Anterior cingulate cortex (tissue), 58 donors: ENCODE measurements at places on chromosomes 3 and 15.

DNA sequence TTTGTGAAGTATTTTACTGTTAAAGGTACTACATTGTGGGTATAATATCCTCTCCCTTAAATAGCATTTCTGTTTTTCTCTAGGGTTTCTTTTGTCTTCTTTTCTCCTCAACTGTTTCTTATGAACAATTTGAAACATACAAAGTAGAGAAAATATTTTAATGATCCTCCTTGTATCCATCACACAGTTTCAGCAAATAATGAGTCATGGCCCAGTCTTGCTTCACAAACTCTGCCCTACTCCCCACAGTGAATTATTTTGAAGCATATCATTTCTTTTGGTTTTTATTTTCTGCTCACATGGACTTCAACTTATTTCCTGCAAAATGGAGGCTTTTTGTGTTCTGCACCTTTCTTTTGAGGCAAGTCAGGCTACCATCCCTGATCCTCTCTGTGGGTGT, 6.1 kb upstream of the SCAANT1 start:
- no peak for DNase-seq

- DNase-seq = no peak
These were observed 106.6 kb downstream of the MAP4 start for GRCh38 chr3:47909607-47910006.

DNA sequence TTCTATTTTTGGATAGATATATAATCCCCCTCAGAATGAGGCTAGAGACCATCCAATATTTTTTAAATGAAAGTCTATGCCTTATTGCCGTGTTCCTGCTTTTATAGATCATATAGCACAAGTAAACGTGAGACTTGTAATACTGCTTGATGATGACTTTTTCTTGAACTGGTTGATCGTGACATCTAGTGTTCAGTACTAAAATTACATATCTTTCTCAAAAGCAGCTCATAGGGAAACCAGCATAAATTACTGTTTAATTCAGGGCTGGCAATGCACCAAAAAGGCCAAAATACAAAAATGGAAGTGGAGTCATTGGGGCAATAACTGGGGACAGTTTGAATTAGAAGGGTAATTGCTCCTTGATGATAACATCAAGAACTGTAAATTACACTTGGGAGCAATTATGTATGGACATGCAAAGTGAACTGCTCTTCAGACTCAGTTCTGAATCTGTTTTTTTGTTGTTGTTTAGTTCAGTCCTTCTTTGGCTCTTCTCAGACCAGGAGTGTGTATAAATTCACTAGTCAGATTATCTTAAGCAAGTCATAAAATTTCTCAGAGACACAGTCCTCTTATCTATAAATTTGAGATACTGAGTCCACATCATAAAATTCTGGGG, 325.3 kb downstream of the THSD4 start:
- DNase-seq = no peak

DNA sequence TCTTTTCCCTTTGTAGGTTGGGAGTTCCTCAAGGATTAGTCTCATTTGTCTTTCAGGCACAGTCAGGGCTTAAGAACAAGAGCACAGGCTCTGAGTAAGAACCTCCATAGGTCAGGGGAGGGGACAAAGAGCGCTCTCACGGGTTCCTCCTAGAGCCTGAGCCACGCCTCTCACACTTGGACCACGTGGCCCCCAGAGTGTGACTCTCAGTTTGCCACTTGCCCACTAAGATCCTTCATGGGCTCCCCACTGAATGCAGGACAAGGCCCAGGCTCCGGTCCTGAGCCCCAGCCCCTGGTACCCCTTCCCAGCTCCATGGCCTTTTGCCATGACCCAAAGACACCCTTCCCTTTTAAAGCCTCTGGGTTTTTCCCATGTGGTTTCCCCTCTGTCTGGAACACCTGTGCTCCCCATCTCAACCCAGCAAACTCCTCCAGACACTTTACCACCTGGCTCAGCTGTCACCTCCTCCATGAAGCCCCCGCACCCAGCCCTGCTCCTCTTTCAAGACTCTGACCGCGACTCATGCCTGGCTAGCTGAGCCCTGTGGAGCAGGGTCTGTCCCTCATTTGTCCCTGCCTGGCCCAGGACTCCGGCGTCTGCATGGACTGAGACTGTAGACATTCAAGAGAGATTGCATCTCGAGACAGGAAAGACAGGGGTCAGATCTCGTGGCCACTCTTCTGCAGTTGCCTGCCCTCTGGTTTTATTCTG, 32.7 kb downstream of the IQSEC1 start:
- no peak for DNase-seq

GRCh38 chr3:164458986-164459385, 619.3 kb downstream of the SI start:
- no peak for DNase-seq

DNA sequence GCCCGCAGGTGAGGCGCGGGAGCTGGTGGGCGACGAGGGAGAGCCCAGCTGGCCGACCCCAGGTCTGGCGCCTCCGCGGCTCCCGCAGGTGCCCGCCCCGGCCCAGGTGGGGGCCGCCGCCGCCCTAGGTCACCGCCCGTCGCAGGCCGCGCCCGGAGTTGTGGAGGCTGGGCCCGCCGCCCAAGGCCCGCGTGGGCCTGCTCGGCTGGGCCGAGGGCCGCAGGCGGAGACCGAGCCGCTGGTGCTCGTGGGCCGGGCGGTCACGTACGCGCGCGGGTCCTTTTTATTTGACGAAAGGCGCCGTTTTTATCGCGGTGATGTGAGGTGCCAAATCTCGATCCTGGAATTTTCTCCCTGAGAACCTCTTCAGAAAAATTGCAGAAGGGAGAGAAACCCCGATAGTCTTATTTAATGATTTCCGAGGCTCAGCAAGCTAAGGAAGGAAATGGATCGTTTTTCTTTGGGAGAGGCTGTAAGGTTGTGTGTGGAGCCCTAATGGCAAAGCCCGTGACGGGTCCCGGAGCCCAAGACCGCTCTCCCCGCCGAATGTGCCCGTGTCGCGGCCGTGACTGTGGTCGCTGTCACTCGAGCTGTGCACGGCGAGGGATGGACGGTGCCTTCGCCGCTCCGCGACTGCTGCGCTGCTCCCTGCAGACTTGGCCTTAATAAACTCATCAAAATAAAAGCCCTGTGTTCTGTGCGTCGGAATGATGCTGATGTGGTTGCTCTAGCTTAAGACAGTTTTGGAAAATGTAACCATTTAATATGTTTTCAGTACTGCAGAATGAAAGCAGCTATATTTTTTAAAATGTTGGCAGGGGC, 612 bp downstream of the APPL1 start:
- peak; percentile 48 for DNase-seq

- no peak for DNase-seq
These were observed 21.9 kb downstream of the ACAA1 start for GRCh38 chr3:38114875-38115644.

DNA sequence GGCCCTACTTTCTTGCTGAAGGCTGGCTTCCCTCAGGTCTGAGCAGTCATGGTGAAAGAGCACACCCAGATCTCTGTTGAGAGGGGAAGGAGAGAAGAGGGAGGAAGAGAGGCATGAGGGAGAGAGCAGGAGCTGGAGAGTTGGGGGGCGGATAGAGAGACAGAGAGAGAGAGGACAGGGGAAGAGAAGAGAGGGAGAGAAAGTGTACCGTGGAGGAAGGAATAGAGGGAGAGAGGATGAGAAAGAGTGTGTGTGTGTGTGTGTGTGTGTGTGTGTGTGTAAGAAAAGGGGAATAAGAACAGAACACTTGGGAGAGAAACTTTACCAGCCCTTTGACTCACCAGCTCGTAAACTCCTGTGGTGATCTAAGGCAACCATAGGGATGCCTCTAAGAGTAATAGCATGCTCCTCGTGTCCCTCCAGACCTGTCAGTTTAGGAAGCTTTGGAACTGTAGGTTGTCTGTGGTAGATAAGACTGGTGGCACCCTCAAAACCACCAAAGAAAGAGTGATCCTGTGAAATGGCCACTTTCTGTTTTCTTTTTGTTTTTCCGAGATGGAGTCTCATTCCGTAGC, 18.2 kb downstream of the ZNF592 start:
- DNase-seq = no peak

- peak; percentile 33 for DNase-seq
These were observed 959 bp downstream of the SFMBT1 start for GRCh38 chr3:53044711-53045517.

DNA sequence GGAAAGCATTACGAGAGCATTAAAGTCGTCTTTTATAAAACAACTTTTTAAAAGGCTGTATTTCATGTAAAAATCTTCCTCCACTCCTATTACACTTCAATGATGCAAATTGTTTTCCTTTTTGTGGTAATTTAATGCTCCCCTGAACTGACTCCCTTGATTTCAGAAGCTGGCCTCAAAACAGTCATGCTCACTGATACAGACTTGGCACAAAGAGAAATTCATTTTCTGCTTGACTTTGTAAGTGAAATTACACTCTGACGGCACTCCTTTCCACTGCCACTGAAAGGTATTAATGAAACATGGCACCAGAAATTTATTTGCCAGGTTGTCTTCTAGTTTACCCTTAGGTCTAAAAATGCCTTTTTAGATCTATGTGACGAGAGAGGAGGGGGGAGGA, 215.5 kb downstream of the LRRC3B start:
- DNase-seq = no peak

DNA sequence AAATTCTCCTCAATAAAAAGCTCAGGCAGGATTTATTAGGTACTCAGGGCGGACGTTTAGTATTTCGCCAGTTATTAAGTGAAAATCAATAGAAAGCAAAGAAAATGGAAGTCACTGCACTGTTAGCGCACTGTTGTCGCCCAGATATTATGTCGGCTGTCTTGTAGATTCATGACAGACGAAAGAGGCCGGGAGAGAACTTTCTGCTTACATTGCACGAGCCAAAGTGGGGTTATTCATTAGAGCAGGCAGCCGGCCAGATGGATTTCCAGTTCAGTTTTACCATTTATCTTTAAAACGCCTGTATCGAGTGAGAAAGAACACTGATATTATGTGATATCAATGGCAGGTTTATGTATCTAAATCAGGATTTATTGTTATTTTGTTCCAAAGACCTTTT, 866.0 kb upstream of the NR2F2 start:
- DNase-seq = no peak

DNA sequence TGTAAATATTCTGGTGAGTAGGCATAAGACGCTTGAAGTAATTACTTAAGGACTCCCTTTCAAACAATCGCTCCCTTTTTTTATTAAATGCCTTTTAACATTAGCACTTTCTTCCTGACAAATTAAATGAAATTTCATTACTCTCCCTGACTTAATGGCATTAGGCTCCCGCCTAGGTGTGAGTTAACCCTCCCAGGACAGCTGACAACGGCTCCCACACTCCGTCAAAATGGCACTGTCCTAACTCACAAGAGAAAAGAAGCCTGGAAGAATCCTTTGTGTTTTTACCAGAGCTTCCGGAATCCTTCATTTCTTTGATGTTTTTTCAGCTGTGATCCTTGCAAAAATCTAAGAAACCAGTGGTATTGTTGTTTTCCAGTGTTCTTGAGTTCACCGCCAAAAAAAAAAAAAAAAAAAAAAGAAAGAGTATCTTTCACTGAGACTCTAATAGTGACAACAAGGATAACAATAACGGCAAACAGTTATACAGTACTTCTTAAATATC, 861.0 kb upstream of the NR2F2 start:
- no peak for DNase-seq

DNA sequence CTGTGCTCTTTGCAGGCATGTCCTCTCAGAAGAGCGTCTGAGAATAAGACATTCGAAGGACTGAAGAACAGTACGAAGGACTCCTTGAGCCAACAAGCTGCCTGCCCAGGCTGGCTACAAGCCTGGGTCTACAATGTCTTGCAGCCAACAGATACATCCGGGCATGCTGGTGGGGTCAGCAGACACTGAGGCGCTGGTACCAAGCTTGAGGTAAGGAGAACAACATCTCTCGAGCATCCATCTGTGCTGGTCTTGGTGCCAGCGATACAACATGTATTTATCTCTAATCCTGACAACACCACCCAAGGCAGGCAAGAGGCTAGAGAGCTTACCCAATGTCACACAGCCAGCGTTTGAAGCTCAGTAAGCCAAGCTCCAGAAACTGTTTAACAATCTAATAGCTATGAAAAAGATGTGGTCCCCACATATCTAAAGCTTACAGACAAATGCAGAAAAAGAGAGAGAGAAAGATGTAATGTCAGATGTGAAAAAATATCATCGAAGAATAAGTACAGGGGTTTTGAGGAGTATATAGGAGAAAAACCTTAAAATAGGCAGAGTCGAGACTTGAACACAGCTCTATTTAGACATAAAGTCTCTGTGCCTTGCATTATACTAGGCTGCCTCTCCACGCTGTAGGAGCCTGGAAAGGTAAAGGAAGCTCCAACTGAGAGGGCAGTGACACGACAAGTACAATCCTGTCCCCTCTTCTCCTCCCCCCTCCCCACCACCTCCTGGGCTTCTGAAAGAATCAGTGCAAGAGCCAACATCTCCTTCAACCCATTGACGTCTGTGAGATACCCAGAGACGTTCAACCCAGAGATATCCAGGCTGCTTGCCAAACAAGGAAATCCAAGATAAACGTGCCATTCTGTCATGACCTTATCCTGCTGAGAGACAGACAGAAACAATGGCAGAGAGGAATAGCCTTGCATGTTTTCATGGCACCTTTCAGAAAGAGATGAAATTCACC, 39.4 kb downstream of the WWTR1 start:
- no peak for DNase-seq

DNA sequence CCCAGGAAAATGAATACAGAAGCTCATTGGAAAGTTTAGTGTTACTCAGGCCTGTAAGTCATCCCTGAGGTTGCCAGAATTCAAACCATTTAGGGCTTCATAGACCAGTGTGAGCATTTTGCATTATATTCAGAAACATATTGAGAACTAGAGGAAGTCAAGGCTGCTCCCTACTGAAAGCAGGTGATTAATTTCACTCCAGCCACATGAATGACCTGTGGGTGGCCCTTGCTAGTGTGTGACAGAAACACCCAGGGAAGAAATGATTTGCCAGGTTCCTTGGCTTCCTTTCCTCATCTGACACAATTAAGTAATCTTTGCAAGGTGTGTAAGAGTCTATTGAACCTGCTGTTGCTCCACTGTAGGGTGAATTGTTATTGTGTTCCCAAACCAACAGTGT, 61.8 kb downstream of the GAP43 start:
- DNase-seq = no peak

GRCh38 chr15:60254416-60254815, 143.4 kb downstream of the ANXA2 start:
- no peak for DNase-seq

- DNase-seq = no peak
These were observed 13.5 kb upstream of the SUCNR1 start for GRCh38 chr3:151859905-151860304.

GRCh38 chr3:107953722-107954121, 137.1 kb downstream of the CD47 start:
- DNase-seq = no peak

- no peak for DNase-seq
These were observed 6.3 kb downstream of the CCPG1 start for GRCh38 chr15:55401786-55402246.

- DNase-seq = no peak
These were observed 57.2 kb downstream of the SNX4 start for GRCh38 chr3:125462722-125463299.

DNA sequence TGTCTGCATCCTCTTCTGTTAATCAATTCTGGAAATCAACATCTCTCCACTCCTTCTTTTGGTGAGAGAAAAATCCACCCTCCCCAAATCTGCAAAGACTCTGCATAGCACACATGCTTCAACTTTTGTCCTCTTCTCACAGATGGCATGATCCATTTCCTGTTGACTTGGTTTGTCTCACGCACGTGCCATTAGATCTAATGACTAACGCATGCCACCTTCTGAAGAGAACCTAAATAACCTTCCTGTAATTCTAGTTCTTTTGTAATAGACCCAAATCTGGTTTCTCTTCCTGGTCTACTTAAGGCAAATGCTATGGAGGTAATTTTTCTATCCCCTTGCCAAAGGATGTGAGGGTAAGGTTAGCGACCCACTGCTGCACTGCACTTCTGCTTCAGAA, 51.0 kb upstream of the ATOSA start:
- no peak for DNase-seq
